ENCODE measurements at places on chromosomes 2 and 18.

DNA sequence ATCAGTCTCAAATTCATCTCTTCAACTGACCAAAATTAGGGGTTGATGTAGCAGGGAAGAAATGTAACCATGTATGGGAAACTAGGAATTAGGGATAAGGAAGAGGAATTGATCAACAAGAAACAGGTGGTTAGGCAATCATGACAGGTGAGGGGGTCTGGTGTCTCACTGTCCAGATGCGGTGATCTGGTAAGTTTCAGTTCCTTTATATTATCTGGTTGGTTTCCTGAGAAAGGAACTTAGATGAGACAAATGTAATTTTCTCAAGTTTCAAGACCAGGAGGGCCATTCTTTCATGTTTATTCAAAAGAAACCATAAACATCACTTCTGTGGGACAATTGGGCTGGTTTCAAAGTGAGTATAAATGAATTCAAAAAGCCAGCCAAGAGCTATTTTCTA lies 306.2 kb upstream of the KCNJ3 start:
- no peak for DNase-seq

- DNase-seq = no peak
Observed at GRCh38 chr2:218756599-218757377, 25.2 kb upstream of the CYP27A1 start.

DNA sequence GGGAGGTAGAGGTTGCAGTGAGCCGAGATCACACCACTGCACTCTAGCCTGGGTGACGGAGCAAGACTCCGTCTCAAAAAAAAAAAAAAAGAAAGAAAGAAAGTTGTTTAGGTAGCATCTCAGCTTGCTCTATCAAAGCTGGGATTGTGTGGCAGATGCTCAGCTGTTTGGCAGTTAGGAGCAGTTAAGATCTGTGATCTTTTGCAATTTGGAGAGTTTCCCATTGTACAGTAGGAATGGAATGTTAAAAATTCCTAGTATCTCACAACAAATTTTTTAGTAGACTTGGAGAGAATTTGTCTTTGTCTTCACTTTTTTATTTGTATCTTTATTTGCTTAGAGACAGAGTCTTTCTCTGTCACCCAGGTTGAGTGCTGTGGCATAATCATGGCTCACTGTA lies 122.9 kb upstream of the UNC80 start:
- no peak for DNase-seq

DNA sequence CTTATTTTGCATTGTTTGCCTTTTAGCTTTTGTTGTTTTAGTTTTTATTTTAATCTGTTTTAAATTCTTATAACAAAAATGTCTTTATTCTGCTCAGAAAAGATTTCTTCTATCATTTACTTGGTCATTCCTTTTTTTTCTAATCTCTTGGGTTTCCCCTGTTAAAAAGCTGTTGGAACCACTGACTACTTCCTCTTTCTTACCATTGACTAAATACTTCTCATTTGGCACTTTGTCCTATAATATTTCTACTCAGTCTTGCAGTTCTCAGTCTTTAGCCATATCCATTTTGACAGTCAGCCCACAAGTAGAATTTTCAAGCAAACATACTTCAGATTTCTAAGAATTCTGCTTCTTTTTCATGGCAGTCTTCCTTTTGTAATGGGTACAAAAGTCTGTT lies 567.2 kb downstream of the SATB2 start:
- peak; percentile 52 for DNase-seq

- DNase-seq = peak; percentile 21
Observed at GRCh38 chr2:109408043-109408335, 205.8 kb downstream of the SEPTIN10 start.

DNA sequence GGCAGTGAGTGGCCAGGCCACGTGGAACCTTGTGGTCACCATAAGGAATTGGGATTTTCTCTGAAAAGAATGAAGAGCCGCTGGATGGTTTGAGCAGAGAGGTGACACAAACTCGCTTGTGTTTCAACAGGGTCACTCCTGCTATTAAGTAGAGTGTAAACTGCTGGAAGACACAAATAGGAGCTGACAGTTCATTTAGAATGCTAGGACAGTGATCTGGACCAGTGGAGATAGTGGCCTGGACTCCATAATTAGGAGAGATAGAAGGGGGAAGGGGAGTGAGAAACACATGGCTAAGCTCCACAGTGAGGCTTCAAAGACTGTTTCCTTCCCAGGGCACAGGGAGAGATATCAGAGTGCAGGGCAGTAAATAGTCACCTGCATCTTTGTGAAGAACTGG lies 381.1 kb upstream of the ST6GAL2 start:
- no peak for DNase-seq

Measured in NB4 (cell line).